Natural killer cell treated with Interleukin-12 subunit alpha and Interleukin-12 subunit beta and Interleukin-15 and Interleukin-18, amount 100 ng/mL, for 72 hours (primary cell): ENCODE measurements at places on chromosomes 3 and 15.

- H3K27ac ChIP-seq: no peak overlapping the region
- peaks cover 53% of the 10 kb centered on the region for H3K4me1 ChIP-seq
- DNase-seq: peak; percentile 52
- H3K27me3 ChIP-seq: no peaks in the 10 kb centered on the region
- no peak overlapping the region for H3K4me3 ChIP-seq
Observed at GRCh38 chr3:52313774-52314188, 2.3 kb upstream of the DNAH1 start.

GRCh38 chr3:31661286-31661685 lies 128.6 kb downstream of the STT3B start:
- no peak overlapping the region for H3K4me3 ChIP-seq
- H3K27me3 ChIP-seq: peaks cover 5% of the 10 kb centered on the region
- peaks cover 23% of the 10 kb centered on the region for H3K36me3 ChIP-seq
- H3K27ac ChIP-seq: no peak overlapping the region
- H3K4me1 ChIP-seq: no peaks in the 10 kb centered on the region

DNA sequence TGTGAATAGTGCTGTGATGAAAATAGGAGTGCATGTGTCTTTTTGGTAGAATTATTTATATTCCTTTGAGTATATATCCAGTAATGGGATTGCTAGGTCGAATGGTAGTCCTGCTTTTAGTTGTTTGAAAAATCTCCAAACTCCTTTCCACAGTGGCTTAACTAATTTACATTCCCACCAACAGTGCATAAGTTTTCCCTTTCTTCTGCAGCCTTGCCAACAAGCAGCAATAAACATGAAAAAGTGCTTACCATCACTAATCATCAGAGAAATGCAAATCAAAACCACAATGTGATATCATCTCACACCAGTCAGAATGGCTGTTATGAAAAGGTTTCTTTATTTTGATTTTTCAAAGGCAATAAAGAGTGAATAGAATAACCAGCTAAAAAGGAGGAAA lies 1105.9 kb downstream of the NAALADL2 start:
- H3K27ac ChIP-seq: no peak overlapping the region
- no peaks in the 10 kb centered on the region for H3K4me1 ChIP-seq
- H3K36me3 ChIP-seq: peaks cover 5% of the 10 kb centered on the region
- no peak overlapping the region for H3K4me3 ChIP-seq
- no peaks in the 10 kb centered on the region for H3K27me3 ChIP-seq

- H3K4me3 ChIP-seq: no peak overlapping the region
- peaks cover 5% of the 10 kb centered on the region for H3K4me1 ChIP-seq
- H3K36me3 ChIP-seq: peaks cover 28% of the 10 kb centered on the region
- no peak overlapping the region for H3K27ac ChIP-seq
- H3K27me3 ChIP-seq: no peaks in the 10 kb centered on the region
Observed at GRCh38 chr3:112908252-112908651, 61.6 kb upstream of the CD200R1L start.

DNA sequence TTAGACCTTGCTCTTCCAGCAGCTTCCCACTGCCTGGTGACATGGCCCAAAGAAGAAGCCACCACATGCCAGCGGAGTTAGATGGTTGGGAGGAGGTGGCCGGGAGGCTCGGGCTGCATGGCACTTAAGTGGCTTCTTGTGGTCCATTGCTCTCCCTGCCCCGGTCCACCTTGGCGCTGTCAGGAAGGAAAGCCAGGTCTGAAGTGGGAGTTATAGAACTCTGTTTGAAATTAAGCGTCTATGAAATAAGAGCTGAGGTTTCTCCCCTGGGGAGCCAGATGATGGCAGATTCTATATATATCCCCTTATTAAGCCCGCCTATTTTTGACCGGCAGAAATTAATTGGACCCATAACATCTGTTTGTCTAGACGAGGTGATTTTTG lies 61.2 kb downstream of the ITGA11 start:
- peak; percentile 57 for DNase-seq
- H3K4me3 ChIP-seq: no peak overlapping the region
- no peaks in the 10 kb centered on the region for H3K36me3 ChIP-seq
- peaks cover 13% of the 10 kb centered on the region for H3K27me3 ChIP-seq

GRCh38 chr3:9226326-9226725 lies 23.1 kb downstream of the SRGAP3 start:
- H3K27me3 ChIP-seq: peaks cover 8% of the 10 kb centered on the region
- no peaks in the 10 kb centered on the region for H3K36me3 ChIP-seq
- peaks cover 11% of the 10 kb centered on the region for H3K4me1 ChIP-seq
- no peak for DNase-seq

DNA sequence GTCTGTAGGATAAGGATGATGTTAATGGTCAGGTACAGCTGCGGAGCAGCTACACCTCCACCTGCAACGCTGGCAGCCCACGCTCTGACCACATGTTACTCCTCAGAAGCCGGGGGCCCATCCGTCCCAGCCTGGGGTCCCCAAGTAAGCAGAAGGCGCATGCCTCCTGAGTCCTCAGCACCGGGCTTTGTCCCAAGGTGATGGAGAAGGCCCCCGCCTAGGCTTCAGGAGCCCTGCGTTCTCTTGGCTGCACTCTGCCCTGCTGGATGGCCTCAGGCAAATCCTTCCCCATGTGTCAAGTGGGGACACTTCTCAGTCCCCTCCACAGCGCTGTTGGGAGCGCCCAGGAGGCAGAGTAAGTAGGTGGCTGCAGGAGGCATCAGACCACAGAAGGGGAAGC lies 14.4 kb downstream of the STRA6 start:
- no peaks in the 10 kb centered on the region for H3K4me1 ChIP-seq
- no peaks in the 10 kb centered on the region for H3K36me3 ChIP-seq
- no peak overlapping the region for H3K27ac ChIP-seq
- H3K4me3 ChIP-seq: no peak overlapping the region
- DNase-seq: no peak

GRCh38 chr15:64774629-64775493 lies 528 bp downstream of the RBPMS2 start:
- peak overlapping the region; percentile 47 for H3K4me3 ChIP-seq
- peak overlapping the region; percentile 60 for H3K27ac ChIP-seq
- DNase-seq: no peak
- H3K4me1 ChIP-seq: peaks cover 4% of the 10 kb centered on the region
